ENCODE measurements at places on chromosomes 5 and 9. TPM values are rescaled to one million over a fixed set of nuclear protein-coding genes. Genes with fewer than 3 reads are reported as not detected.

Gene CDKN2A
- 42.2 TPM for polyA plus RNA-seq

Gene ORM1
- not detected for polyA plus RNA-seq

Gene SAXO1
- 0.65 TPM for polyA plus RNA-seq

Gene PDE6A
- polyA plus RNA-seq: not detected
